ENCODE measurements at places on chromosomes 3 and 15.

DNA sequence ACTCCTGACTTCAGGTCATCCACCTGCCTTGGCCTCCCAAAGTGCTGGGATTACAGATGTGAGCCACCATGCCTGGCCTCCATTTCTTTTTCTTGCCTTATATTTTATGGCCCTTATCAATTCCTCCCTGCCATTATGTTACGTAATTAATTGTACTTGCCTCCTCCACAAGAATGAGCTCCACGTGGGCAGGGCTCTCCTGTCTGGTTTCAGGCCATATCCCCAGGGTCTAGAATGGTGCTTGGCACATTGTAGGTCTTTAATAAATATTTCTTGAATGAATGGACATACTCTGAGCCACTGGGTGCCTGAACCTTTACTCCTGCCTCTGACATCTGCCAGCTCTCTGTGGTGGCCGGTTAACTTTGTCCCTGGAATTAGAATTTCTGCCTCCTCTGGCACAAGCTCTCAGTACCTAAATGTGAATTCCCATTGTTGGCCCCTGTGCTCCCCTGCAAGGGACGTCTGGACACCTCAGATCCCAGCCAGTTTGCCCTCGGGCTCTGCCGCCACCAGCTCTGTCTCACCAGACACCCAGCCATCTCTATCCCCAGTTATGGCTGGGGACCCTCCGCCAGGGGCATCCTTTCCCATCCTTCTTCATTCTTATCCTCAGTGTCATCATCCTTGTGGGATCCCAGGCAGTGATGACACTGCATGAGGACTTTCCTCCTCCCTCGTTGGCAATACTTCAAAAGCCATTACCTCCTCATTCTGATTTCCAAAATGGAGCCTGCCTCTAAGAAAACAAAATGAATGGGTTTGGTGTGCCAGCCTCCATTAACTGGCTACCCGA, 165.6 kb upstream of the SMAD3 start:
- no peak for DNase-seq

DNA sequence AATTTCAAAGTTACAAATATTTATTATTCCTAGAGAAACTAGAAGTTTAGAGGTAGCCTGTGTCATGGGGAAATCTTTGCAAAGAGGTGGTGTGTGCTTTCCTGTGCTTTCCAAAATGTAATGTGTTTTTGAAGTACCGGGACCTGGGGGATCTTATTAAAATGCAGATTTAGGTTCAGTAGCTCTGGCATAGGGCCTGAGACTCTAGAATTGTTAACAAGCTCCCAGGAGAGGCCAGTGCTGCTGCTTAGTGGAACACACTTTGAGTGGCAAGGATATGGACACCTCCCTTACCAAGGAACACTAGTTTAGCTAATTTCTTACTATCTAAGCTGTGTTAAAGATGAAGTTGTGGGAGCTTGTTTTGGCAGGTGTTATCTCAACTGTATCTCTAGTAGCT, 428.9 kb downstream of the VGLL3 start:
- no peak for DNase-seq

- DNase-seq = no peak
Observed at GRCh38 chr3:112000966-112001365, 2.2 kb downstream of the TAGLN3 start.

DNA sequence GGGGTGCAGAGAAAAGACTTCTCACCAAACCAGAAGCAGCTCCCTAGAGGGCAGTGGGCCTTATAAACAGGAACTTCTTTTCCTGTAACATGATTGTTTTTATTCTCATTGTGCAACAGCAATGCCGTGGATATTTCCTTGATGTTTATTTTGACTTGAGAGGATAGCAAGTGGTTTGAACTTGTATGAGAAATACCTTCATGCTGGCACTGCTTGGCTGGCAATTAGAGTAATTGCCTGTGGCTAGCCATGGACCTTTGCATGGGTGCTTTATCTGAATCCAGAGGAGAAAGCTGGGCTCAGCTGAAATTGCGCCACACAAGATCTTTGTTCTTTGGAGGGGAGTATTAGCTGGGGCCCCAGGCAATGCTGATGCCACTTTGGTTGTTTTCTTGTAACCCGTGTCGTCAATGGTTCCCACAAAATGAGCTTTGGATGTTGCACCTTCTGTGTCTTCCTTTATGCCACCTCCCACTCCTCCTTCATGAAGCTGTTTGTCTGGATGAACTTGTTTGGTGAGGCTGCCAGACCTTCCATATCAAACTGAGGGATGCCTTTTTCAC, 37.9 kb downstream of the CMTM8 start:
- no peak for DNase-seq

DNA sequence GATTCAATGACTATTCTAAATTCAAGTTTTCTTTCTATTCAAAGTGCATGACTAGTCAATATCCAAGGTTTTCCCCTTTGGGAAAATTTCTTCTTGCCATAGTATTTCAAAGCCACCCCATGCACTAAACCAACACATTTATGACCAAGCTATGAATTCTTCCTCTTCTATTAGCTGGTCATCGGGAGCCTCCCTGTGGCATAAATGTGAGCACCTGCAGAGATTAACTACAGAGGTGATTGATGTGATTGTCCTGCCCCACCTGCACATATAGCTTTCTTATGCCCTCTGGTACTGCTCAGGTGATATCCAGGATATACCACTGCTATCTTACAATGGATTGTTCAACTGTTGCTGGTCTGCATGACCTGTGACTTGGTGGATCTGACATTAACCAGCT, 694.9 kb downstream of the ZBBX start:
- DNase-seq = no peak

DNA sequence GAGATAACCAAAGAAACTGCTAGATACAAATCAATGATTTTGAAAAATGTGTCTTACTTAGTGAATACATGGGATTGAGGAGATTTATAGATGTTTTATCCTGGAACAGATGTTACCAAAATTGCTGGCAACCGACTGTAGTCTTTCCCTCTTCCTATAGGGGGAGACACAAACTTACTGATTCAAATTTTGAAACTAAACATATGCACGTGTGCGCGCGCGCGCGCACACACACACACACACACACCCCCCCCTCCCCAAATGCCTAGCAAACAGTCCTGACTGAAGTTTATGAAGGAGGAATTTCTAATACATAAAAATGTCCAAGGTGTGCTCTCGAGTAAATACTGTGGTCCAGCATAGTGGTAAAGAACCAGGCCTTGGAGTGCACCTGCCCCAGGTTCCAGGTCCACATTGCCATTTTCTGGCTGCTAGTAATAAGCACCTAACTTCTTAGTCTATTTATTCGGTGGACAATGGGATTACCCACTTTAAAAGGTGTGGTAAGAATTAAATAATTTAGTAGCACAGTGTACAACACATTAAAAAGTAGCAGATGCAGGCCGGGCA, 18.5 kb upstream of the C3orf62 start:
- no peak for DNase-seq

DNA sequence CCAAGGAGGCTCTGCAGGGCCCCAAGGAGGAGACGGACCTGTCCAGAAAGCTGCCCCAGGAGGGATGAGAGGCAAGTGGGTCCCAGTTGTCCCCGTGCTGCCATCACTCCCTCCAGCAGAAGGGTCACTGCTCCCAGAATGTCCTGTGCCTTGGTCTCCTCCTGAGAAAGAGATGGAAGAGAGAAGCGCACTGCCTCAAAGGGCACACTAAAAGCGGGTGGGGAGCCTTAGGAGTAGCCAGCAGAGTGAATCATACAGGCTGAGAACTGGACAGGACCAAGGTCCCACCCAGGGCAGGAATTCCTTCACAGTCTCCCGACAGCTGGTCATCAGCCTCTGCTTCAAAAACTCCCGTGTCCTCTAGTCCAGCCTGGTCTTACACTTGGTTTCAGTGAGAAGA, 4.6 kb downstream of the THPO start:
- no peak for DNase-seq

DNA sequence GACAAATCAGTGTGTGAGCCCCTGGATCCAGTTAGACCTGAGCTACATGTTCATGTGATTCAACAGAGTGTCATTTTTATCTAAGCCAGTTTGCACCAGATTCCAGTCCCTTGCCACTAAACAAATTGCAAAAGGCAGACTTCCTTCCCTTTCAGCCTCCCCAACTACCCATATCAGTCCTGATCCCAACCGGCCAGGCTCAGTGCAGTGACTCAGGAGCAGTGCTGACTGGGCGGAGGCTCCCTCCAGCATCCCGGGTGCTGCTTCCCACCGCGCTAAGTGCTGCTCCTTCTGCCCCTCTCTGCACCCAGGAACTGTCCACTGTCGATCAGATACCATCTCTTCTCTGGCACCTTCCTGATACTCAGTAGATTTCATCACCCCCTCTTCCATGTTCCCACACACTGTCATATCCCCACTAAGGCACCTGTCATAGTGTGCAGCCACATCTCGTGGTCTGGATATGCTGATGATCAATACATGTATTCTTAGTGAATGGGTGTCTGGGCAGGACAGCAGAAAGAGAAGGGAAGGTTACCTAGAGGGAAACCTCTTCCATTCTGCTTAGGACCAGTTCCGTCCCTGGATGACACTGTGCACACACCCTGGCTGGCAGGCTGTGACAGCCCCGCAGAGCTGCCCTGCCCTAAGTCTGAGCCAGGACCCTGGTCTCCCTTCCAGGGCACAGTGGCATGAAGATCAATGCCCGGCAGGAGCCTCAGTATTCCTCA, 108.8 kb upstream of the RAD18 start:
- no peak for DNase-seq

DNA sequence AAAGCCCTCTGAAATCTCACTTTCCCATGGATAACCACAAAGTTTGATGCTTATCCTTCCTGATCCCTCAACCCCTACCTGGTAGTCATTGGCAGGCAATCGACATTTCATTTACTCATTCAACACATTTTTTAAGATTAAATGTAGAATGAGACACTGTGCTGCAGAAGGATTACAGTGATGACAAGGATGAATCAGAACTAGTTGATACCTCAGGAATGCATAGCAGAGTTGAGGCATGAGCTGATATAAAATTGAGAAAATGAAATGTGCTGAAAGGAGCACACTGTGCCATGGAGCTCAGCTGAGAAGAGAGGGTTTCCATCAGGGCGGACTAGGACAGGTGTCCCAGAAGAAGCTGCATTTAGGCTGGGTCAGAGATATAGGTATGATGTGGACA, 48.9 kb upstream of the ACTL6A start:
- no peak for DNase-seq

DNA sequence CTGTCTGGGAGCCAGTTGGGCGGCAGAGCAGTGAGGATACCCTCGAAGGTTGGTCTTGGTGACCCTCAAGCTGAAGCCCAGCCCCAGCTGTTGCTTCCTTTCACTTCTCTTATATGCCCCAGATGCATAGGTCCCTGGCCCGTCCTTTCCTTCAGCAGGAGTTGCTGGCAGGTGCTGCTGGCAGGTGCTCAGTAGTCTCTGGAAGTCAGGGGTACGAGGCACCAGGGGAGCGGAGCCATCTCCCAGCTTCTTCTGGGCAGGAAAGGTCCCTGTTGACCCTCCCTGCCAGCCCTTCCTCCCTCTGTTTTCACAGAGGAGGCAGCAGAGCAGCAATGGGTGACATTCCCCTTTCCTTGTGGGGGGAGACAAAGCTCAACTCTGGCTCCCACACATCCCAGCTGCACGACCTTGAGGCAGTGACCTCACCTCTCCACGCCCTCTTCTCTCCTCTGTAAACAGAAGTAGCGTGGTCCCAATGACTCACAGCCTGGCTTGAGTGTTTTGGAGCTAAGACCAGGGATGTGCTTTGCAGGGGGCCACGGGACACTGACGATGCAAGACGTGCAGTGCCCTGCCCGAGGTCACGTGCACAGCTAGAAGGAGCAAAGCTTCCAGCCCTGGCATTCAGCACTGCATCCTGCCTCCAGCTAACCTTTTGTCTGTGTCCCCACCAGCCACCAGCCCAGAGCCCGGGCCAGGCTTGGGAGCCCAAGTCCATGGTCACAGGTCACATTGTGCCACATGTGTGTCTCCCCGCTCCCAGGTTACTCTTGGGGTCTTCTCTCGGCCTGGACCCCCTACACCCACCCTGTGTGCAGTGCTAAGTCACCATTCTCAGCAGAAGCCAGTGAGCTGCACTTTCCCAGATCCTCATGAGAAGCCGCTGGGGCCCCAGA, 49.7 kb downstream of the SLC6A6 start:
- DNase-seq = no peak

DNA sequence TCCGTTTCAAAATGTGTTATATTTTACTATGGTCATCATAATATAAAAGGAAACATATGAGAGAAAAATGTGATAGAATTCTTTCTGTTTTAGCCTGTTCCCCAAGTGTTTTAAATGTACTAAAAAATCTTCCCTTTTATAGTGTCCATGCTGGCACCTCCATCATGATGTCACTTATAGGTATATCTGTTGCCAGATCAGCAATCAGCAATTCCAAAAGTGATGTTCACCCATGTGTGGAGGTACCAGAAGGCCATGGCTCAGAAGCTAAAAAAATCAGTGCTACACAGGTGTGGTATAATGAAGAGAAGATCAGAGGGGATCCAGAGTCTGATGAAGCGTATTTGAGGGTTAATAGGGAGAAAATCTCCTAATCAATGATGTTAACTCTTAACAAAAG, 1.1 kb upstream of the GPR15 start:
- no peak for DNase-seq

- no peak for DNase-seq
Observed at GRCh38 chr15:99120050-99120777, 15.3 kb downstream of the SYNM start.

DNA sequence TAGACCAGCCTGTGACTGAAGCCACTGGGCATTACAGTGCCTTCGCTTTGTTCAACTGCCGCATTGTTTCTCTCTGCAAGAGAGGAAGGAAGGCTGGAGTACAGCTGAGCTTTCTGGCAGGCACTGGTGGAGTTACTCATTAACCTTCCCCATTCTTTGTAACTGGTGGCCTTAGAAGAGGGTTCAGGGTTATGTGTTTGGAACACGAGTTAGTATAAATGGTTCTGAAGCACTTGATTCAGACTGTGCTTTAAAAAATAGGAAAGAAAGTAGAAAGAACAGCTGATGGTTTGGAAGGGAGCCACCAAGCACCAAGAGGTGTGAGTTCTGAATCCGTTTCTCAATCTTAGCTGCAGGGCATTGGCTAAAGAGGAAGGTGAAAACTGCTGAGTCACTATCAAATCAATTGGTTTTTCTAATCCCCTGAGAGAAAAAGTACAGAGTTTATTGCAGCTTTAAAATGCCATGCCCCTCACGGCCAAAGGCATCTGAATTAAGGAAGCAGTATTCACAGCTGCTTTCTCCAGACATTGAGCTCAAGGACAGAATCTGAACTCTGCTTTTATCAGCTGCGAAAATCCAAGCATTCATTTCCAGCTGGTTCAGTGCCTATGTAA, 3.6 kb downstream of the HGD start:
- DNase-seq = no peak

DNA sequence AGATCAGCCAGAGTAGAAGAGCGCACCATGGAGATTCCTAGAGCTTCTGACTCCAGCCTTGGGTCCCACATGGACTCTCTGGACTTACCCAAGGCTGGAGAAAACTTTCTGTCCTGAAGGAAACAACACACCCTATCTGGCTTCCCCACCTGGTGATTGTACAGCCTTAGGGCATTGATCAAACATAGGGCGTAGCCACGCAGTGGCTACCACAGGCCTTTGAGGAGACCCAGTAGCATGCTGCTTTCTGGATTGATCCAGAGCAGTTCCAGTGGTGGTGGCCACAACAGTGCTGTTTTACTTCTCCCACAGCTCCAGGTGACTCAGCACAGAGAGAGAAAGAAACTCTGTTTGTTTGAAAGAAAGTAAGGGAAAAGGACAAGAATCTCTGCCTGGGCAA, 23.5 kb downstream of the PYDC2 start:
- no peak for DNase-seq

Measured in stimulated activated CD8-positive, alpha-beta memory T cell treated with anti-CD3 and anti-CD28 coated beads, Interleukin-4, amount 100 ng/mL, for 24 hours (primary cell).